ENCODE measurements at places on chromosomes 3 and 15.

DNA sequence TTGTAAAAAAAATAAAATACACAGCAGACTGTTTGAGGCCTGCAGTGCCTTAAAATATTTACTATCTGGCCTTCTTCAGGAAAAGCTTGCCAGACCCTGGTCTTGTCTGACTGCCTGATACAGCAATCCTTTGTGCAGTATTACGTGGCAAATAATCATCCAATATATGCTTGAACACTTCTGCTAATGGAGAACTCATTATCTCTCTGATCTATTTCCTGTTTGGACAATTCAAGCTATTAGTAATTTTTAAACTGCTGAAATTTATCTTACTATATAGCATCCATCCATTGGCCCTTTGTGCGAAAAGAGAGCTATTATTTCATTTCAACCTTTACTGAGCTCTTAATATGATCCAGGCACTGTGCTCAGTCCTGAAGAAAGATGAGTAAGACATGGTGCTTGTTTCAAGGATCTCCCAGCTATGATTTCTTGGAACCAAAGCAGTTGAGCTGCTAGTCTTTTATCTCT is 15.9 kb downstream of the ATG7 start:
- DNase-seq = peak; percentile 10

GRCh38 chr3:134654031-134654430 is 3.2 kb upstream of the KY start:
- no peak for DNase-seq

DNA sequence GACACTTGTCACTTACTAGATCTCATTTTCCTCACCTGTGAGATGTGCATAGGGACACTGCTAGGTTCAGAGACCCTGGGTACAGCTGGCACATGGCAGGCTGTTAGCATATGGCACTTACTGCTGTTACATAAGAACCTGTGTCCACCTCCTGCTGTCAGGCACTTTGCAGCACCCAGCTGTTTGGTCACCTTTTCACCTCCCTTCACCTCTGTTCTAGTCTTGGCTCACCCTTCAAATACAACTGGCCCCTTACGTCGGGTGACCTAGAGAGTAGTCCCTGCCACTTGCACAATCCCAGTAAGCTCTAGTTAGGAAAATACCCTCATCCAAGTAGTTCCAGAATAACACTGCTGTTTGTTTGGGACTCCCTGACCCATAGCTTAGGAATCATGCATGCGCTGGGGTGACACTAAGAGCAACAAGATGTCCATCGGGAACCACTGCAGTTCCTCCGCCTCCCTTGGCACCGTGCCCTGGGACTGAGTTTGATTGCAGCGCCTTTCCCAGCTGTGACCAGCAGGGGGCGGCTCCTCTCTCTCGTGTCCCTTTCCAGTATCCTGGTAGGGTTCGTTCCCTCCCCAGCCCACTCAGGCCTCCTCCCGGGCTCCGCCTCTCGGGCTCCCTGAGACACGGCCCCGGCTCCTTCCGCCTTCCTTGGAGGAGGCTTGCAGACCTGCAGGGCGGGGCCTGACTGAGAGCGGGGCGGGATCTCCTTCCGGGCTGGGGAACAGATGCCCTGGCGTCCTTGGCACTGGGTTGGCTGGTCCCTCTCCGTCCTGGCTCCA is 78.6 kb downstream of the ABHD5 start:
- peak; percentile 64 for DNase-seq

DNA sequence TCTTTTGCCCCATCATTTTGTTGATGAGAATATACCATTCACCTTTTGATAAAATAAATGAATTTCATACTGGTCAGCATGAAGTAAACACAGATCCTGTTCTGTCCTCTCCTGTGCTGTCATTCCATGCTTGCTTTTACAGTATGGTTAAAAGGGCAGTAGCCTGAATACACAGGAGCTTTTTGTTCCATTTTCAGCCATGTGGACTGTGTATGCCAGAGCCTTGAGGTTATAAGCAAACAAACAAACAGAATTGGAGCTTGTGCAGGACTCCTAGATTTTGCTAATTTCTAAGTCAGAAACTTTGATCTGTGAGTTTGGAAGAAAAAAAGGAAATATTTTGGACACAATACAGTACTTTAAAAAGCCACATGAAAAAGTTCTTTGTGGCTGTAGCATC is 91.9 kb downstream of the LRRC28 start:
- DNase-seq = no peak

- no peak for DNase-seq
These were observed 41.4 kb downstream of the SLC30A4 start for GRCh38 chr15:45481135-45481534.

DNA sequence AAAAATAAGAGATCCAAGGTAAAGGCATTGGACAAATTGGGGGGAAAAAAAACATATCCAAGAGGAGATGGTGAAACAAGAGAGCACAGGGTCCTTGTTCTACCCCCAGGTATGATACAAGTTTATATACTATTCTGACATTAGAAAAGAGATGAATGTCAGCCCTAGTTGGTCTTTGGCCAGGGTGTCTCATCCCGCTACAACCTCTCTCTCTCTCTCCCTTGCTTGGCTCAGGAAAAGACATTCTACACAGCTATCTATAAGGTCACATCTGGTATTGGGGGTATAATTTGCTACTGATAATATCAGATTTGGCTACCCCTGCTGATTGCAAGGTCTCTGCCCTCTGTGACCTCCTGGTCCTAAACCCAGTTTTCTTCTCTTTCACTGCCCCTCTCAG is 117.2 kb downstream of the GOLIM4 start:
- no peak for DNase-seq

GRCh38 chr15:67064607-67065530 is 533 bp upstream of the SMAD3 start:
- DNase-seq = no peak

GRCh38 chr3:126867863-126868200 is 115.1 kb upstream of the PLXNA1 start:
- DNase-seq = no peak

GRCh38 chr3:164533275-164533674 is 545.0 kb downstream of the SI start:
- no peak for DNase-seq

GRCh38 chr3:173138026-173138425 is 3.0 kb downstream of the SPATA16 start:
- no peak for DNase-seq

- no peak for DNase-seq
These were observed 52.7 kb downstream of the RBMS3 start for GRCh38 chr3:29333576-29333975.

- no peak for DNase-seq
These were observed 13.1 kb upstream of the NR1I2 start for GRCh38 chr3:119768668-119769393.

DNA sequence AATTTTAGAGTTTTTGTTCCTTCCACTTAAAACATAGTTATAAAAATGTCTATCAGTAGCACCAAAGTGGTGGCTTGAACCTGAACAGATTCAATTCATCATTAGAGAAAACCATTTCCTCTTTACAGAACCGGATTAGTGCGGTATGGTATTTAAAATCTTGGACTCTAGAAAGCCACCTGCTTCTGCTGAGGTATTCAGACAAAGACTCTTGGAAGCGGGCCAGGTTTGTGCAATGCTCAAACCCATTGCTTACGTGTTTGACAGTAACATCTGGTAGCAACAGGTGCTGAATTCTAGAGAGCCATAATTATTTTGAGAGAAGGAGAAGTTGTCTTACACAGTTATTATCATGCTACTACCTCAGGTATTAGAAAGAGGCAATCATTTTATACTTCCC is 290.5 kb downstream of the NAALADL2 start:
- DNase-seq = no peak

DNA sequence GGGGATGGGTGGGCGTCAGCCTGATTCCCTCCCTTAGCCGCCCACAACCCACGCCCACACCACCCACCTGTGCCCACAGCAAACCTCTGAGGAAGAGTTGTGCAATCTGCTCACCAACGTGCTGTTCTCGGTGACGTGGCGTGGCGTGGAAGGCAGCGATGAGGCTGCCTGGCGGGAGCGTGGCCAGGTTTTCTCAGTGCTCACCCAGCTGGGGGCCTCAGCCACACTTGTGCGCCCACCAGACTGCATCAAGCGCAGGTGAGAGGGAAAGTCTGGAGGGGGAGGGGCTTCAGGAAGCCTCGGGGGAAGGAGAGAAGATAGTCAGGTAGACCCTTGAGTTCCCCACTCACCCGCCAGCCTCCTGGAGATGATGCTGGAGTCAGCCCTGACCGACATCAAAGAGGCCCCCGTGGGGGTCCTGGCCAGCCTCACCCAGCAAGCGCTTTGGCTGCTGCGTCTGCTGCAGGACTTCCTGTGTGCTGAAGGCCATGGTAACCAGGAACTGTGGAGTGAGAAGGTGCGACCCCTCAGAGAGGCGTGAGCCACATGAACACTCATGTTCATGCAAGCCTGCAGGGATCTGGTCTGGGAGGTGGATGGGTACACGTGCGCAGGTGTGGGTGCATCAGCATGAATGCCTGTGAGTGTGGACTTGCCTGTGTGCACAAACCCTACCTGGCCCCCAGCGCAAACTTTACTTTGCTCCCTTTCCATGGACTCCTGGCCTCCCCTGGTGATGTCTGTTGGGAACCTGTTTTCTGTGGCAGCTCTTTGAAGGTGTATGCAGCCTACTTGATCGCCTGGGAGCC is 21.7 kb downstream of the NBEAL2 start:
- no peak for DNase-seq

DNA sequence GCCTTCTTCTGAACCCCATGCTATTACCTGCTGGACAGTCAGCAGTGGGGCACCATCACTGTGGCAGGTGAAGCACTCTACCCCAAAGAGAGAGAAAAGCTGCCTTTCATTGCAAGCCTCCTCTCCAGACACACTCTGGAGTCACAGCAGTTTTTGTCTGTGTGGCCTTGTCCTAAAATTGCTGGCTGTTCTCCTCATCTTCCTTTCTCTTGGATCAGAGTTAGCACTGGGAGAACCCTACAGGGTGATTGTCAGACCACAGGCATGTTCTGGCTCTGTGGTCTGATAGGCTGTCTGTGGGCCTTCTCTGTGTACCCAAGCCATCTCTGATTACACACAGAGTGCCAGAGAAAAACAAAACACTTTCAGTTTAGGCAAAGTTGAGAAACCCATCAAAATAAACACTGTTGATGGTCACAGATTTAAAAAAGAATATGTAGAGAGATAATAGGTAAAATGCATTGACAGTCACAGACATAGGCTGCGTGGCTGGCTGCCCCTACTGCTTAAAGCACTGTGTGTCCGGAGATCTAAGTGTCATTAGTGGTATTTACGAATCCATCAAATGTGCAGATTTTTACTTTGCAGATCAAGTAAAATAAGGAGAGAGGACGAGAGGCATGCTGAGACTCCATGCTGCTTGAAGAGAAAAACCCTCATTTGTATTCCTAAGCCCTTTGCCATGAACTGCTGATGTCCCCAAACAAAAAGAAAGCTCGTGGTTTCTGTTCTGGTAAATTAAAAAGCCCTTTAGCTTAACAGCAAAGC is 689.9 kb downstream of the TUSC7 start:
- no peak for DNase-seq

- no peak for DNase-seq
These were observed 44.1 kb downstream of the HCN4 start for GRCh38 chr15:73324496-73325170.

DNA sequence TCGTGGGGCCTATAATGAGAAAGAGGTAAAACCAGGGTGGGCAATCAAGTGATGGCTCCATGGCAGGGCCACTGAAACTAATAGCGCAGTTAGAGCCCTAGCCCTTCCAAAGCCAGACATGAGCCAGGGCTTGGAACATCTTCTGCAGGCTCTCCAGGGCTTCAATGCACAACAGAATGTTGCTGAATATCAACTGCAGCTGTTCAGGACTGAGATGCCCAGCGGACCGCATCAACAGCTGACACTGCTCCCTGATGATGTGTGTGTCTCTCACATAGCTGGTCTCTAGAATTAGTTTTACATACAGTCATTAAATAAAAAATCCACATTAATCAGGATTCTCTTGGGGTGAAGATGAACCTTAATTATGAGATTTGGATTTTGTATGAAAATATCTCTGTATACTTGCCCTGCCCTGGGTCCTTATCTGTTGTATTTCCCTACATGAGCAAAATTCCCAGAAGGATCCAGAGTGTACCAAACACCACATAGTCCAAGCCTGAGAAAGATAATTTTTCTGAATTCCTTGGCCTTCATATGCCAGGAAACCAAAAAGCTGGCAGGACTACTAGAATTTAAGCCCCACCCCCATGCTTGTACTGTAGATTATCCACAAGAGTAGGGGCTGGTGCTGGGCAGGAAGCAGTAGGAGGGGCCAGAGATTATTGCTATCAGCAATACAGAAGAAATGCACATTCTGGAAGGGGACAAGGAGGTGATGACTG is 7.7 kb upstream of the GOLGB1 start:
- DNase-seq = no peak

DNA sequence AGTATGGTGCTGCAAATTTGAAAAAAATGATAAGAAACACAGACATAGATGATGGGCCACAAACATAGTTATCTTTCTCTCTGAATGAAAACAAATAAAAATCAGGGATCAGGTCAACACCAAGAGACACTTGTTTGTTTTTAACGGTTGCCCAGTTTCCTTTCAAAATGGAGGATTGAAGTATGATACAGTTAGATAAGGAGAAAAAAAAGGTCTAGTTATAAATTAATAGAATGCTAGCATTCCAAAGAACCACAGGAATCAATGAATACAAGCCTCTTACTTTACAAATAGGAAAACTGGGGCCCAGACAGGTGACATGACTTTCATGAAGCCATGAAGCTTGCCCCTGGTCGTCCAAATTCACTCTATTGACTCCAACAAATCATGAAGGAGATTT is 305.1 kb downstream of the ZNF621 start:
- no peak for DNase-seq

- no peak for DNase-seq
These were observed 67.7 kb downstream of the VPS13C start for GRCh38 chr15:61992518-61992917.

- DNase-seq = no peak
These were observed 1588.2 kb downstream of the SI start for GRCh38 chr3:163490119-163490518.

- DNase-seq = no peak
These were observed 49.4 kb downstream of the DPH6 start for GRCh38 chr15:35496585-35496984.

DNA sequence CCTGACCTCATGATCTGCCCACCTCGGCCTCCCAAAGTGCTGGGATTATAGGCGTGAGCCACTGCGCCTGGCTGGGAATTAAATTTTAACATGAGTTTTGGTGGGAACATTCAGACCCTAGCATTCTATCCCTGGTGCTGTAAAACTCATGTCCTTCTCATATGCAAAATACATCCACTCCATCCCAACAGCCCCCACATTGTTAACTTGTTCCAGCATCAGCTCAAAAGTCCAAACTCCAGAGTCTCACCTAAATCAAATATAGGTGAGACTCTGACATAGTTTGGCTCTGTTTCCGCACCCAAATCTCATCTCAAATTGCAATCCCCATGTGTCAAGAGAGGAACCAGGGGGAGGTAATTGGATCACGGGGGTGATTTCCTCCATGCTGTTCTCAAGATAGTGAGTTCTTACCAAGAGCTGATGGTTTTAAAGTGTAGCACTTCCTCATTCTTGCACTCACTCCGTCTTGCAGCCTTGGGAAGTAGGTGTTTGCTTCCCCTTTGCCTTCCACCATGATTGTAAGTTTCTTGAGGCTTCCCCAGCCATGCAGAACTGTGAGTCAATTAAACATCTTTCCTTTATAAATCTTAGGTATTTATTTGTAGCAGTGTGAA is 96.2 kb upstream of the PLCL2 start:
- no peak for DNase-seq

- DNase-seq = no peak
These were observed 34.5 kb upstream of the B3GALNT1 start for GRCh38 chr3:161139686-161140085.
